T-helper 2 cell (primary cell): ENCODE measurements at places on chromosomes 6 and 20.

DNA sequence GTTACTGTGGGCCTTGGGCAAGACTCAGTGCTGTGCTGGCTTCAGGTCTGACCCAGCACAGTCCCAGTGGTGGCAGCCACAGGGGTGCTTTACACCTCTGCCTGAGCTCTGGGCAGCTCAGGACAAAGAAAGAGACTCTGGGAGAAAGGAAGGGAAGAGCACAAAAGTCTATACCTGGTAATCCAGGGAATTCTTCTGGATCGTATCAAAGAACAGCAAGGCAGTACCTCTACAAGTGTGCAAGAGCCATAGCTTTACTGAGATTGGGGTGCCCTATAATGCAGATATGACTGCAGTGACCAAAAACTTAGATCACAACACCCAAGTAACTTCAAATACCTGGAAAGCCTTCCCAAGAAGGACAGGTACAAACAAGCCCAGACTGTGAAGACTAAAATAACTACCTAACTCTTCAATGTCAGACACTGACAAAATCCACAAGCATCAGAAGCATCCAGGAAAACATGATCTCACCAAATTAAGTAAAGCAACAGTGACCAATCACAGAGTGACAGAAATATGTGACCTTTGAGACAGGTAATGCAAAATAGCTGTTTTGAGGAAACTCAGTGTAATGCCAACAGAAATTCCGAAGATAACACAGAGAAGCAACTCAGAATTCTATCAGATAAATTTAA, 47.9 kb upstream of the LIN28B start:
- DNase-seq = no peak

DNA sequence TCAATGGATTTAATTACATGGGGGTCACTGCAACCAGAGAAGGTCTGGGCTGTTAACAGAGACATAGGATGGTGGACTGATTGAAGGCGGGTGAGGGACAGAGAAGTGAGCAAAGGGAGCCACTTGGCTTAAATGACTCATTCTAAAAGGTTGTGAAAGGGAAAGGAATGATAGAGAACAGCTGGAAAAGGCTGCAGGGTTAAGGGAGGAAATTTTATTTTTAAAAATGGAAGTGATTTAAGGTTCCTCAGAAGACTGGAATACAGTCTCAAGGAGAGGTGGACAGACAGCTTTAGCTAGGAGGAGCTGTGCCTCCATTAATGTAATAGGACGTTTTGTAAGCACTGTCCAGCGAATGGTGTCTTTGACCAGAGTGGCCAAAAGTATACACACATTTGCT, 46.7 kb downstream of the RGS17 start:
- no peak for DNase-seq

- no peak for DNase-seq
These were observed 696.5 kb upstream of the CITED2 start for GRCh38 chr6:140070846-140071473.

- no peak for DNase-seq
These were observed 1.6 kb upstream of the HEY2 start for GRCh38 chr6:125747589-125748405.

DNA sequence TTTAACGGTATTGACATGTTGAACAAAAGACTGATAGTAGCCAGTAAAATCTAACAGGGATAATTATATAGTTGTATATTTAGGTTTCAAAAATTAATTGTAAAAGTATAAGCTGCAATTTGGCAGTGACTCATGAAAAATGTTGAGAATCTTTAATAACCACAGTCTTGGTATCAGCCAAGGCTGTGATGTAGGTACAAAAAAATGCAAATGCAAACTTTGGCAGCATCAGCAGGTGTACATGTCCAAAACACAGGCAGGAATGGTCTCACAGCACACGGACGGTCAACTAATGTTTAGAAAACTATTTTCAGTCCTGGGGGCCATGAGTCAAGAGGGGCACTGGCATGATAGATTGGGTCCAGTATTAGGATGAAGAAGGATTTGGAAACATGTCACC, 58.5 kb upstream of the BEND3 start:
- DNase-seq = no peak

DNA sequence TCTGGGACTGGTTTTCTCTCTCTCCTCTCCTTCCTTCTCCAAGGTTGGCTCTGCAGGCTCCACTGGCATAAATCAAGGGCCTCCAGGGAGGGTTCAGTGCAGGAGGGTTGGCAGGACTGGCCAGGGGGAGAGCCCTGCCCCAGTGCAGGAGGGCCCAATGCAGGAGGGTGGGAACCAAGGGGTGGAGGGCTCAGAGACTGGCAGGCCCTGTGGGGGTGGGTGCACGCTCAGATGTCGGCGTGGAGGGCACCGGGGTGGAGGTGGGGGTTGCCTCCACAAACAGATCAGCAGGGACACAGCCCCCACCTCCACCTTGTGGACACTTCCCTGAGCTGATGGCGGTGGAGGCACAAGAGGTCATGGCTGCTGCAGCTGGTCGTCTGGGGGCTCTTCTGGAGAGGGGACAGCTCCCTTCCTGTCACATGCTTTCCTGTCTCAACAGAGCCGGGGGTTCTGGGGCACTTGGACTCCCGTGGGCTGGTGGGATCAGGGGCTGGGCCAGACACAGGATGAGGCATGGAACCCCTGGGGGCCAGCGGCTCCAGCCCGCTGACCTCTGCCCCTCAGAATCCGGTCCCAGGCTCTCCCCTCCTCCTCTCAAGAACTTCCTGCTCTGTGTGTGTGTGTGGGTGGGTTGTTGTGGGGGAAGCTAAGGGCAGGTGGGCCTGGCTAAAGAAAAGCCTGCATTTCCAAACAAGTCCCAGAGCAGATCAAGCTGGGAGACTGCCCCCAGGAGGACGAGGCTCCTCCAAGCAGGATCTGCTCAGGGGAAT, 2.7 kb upstream of the ABHD16B start:
- no peak for DNase-seq

DNA sequence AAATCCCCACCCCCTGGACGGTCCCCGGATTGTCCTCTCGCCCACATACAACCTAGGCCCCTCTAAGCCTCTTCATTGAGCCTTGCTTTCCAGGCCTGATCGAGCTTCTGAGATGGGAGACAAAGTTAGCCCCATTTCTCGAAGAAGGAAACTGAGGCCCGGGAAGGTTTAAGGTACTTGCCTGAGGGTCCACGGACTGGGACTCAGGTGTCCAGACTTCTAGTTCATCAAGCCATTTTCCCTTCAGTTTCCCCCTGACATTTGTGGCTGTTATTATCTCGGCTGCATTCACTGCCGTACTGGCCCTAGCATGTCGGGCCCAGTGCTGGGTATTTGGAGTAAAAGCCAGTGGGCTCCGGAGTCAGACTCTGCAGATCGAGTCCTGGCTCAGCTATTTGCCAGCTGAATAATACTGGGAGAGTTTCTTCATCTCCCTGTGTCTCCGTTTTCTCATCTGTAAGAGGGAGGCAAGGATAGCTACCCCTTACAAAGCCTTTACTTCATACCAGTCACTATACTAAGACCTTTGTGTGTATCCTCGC, 633 bp downstream of the RPRD1B start:
- no peak for DNase-seq

DNA sequence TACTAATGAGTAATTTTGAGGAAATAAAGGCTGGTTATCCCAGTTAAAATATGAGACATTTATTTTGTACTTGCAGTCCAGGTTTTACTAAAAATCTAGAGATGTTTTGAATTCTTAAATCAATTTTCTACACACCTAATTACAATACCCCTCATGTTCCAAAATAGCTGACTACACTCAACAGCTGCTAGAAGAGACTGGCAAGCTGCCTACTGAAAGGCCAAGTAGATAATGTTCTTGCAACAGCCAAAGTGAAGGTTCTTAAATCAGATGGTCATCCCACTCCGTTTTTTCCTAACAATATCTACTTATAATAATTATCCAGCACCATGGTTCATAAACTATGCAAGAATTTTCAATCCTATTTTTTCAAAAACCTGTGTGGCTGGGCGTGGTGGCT, 69.0 kb downstream of the DTNBP1 start:
- no peak for DNase-seq

GRCh38 chr20:32466739-32467505, 108.8 kb downstream of the ASXL1 start:
- no peak for DNase-seq

DNA sequence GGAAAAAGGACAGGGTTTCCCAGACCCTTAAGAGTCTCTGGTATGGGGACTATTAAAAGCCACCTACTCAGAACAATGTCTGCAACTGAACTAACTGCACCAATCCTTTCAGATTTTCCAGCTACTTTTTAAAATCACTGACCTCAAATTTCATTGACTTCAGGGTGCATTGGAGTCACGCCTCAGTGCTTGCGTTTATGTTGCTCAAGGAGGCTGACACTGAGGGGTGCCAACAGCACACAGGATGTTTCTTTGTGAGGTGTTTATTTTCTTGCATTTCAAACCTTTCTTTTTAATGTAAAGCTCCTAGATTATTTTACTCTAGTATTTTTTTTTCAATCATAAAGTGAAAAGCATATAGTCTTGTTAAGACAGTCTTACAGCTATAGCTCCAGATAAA, 402.0 kb upstream of the SLC35B3 start:
- no peak for DNase-seq

DNA sequence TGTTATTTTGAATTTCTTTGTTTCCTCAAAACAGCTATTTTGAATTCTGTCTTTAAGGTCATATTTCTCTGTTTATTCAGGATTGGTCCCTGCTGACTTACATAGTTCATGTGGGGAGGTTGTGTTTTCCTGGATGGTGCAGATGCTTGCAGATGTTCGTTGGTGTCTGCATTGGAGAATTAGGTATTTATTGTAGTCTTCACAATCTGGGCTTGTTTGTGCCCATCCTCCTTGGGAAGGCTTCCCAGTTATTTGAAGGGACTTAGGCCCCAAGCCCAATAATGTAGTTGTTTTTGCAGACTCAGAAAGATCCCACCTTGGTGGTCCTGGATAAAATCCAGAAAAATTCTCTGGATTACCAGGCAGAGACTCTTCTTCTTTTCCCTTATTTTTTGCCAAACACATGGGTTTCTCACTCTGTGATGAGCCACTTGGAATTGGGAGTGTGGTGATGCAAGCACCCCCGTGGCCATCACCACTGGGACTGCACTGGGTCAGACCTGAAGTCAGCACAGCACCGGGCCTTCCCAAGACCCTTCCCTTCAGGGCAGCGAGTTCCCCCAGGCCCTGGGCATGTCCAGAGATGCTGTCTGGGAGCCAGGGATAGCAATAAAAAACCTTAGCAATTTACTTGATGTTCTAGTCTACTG, 81.6 kb upstream of the EZR start:
- no peak for DNase-seq

GRCh38 chr6:164695896-164696295, 613.5 kb downstream of the C6orf118 start:
- DNase-seq = no peak

DNA sequence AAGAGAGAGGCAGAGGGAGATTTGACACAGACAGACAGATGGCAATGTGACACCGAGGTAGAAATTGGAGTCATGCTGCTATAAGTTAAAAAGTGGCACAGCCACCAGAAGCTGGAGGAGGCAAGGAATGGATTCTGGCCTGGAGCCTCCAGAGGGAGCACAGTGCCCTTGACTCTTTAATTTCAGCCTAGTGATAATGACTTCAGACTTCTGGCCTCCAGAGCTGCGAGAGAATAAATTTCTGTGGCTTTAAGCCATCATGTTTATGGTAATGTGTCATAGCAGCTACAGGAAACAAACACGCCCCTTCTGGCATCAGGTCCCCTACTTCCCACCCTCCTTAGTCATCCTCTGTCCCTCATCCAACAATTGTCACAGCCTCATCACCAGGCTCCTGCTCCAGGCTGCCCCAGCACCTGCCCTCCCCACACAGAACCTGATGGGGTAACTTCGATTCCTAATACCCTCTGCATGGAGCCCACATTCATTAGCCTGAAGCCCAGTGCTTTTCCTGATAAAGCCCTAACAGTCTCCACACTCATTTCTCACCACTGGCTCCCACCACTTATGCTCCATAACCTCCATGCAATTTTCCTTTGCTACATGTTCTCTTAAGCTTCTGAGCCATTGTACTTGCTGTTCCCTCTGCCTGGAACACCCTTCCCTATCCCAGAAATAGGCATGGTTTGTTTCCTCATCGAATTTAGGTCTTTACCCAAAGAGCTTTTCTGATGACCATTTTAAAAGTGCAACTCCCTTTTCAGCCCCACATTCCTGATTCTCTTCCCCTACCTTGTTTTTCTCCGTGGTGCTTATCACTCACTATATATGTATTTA, 69.7 kb upstream of the TOX2 start:
- no peak for DNase-seq

DNA sequence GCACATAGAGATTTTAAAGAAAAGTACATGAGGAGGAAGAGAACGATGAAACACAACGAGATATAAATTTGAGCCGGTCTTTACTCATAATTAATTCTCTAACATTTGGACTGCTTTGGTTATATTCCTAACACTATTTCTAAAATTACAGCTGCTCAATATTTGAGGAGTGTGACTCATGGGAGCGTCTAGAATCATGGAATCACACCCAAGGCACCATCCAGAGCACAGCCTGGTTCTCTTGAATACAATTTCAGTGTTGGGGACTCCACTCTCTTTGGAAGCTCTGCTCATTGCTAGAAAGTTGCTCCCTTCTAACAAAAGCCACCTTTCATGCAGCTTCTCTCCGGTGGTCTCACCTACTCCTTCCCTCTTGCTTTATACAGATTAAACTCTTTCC, 64.4 kb downstream of the LY86 start:
- no peak for DNase-seq

- no peak for DNase-seq
These were observed 11.1 kb downstream of the EDEM2 start for GRCh38 chr20:35135867-35136586.

DNA sequence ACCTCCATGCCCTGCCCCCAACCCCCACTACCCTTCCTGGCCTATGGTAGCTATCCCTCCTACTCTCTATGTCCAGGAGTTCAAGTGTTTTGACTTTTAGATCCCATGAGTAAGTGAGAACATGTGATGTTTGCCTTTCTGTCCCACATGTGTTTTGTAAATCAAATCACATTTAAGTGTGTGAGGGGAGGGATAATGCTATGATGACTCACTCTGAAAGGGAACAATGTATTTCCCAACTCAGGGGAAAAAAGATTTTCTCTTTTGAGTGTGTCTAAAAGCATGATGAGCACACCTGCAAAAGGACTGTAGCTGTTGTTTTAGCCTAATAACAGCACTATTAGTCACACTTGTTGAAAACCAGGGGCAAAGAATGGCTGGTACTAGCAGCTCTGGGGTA, 193.7 kb downstream of the GJA10 start:
- DNase-seq = no peak

DNA sequence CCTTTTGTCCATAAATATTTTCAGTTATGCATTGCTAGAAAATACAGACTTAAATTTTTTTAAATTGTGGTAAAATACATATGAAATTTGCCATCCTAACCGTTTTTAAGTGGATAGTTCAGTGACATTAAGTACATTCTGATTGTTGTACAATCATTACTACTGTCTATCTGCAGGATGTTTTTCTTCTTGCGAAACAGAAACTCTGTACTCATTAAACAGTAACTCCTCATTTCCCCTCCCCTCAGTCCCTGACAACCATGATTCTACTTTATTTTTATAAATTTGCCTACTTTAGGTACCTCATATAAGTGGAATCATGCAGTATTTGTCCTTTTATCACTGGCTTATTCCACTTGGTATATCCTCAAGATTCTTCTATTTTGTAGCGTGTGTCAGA, 21.3 kb downstream of the TAF11 start:
- DNase-seq = no peak
